ELF-1 (cell line): ENCODE measurements at places on chromosomes 12 and 14.

DNA sequence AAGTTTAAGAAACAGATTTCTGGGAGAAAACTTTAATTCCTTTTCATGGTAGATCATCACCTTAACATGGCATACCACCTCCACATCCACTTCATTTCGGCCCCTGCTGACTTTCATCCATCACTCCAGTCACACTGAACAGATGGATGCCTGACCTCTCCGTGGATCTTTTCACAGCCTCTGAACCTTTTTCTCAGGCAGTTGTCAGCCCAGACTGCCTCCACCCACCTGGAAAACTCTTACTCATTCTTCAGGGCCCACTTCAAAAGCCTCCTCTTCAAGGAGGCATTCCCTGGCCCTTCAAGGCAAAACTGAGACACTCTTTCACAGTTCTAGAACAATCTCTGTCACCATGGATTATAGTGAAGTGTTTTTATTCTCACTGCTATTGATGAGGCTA lies 52.9 kb downstream of the GXYLT1 start:
- DNase-seq: peak; percentile 11

DNA sequence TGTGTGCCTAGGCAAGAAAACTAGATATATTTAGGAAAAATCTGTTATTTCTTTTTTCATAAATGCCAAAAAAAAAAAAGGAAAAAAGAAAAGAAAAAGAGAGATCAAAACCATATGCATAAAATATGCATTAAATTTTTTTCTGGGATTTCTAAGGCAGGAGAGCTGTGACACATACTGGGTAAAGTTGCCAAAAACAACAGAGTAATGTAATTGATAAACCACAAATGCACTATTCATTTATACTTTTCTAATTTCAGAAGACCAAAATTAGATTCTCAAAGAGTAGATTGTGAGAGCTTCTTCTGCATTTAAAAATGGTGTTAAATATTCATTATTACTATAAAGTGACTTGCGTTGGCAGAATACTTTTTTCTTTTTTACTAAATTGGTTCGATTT lies 673.8 kb upstream of the MGAT4C start:
- DNase-seq: no peak

DNA sequence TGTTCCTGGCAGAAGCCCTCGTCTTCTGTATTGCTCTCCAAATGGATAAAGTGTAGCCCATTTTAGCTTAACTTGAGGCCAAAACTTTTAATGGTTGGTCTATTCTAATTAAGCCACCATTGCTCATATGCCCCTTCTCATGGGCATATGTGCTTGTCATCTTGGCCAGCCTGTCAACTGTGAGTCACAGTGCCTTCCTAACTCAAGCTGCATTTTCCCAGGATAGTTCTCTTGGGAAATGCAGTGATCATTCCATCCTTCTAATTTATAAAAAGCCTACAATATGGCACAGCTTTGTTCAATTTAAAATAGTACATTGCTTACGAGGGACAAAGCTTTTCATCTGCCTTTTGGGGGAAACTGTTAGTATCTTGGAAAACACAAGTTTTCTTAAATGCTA lies 6.6 kb downstream of the PTHLH start:
- no peak for DNase-seq

GRCh38 chr12:95218150-95219133 lies 835 bp downstream of the VEZT start:
- no peak for DNase-seq

DNA sequence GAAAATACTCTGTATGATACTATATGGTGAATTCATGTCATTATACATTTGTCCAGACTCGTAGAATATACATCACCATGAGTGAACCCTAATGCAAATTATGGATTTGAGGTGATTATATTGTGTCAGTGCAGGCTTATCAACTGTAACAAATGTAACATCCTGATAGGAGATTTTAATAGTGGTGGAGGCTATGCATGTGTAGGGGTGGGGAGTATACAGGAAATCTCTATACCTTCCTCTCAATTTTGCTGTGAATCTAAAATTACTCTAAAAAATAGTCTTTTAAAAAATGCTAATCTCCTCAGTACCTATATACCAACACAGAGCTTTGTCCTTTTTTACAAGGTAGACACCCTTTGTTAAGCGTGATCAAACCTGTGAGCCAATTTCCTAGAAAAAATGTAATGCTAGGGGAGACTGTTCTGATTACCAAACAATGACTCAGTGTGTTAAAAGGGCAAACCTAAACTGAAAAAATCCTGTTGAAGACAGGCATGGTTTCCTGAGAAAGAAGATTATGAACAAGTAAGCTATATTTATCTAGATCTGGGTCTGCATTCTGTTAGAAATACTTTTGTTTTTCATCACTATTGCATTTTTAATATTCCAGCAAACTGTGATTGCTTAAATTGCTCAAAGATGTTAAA lies 170.9 kb downstream of the DUSP6 start:
- DNase-seq: no peak

- DNase-seq: no peak
Observed at GRCh38 chr14:88599326-88599725, 36.5 kb downstream of the ZC3H14 start.
